Skeletal muscle cell (primary cell): ENCODE measurements at places on chromosomes 12 and 14.

GRCh38 chr12:26032290-26032689 is 73.8 kb downstream of the RASSF8 start:
- DNase-seq = no peak

GRCh38 chr12:58067610-58068387 is 126.4 kb downstream of the ATP23 start:
- DNase-seq = peak; percentile 25

DNA sequence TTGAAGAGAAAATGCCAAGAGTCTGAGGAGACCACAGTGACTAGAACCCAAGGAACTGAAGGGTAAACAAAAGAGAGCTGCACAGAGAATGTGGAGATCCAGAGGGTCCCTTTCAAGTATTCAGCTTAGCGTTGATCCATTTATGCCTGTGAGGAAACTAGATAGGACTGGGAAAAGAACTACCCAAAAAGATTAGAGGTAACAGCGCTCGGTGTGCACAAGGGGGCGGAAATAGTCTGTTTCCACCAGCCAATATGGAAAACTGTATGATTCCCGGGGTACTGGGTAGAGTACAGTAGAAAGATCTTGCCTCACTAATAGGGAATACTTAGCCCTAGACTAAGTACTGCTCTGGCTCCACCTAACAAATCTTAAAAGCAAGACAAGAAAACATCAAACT is 135.5 kb downstream of the DPF3 start:
- no peak for DNase-seq

DNA sequence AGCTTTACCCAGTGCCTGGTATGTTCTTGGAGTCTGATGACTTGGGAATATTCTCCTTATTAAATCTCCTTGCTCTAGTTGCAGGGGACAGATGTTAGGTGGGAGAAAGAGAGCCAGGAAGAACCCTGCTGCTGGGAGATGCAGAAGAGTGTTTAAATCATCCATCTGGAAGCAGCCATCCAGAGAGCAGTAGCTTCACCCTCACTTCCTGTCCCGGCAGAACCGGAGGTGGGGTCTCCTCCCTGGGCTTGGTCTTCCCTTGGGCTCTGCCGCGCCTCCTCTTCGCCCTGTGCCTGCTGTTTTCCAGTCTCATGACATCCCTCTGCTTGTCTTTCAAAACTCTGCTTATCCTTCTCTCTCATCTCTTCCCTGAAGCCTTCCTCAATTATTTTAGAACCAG is 15.5 kb downstream of the B4GALNT3 start:
- no peak for DNase-seq
